ENCODE measurements at places on chromosomes 6 and 20.

- no peak for DNase-seq
Observed at GRCh38 chr20:24790746-24791283, 158.3 kb upstream of the CST7 start.

GRCh38 chr6:3894590-3895311 is 45.6 kb downstream of the FAM50B start:
- DNase-seq = no peak

GRCh38 chr20:19812696-19813095 is 54.6 kb downstream of the RIN2 start:
- no peak for DNase-seq

GRCh38 chr6:33785778-33786177 is 3.2 kb downstream of the LEMD2 start:
- DNase-seq = no peak

DNA sequence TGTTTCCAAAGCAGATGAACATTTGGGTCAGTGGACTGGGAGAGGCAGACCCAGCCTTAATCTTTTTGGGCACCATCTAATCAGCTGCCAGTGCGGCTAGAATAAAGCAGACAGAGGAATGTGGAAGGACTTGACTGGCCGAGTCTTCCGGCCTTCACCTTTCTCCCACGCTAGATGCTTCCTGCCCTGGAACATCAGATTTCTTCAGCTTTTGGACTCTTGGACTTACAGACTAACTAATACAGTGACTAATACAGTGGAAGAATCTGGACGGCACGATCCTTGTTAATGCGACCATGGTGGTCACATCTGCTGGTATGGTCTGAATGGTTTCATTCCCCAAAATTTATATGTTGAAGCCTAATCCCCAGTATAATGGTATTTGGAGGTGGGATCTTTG is 122.6 kb upstream of the NXT1 start:
- no peak for DNase-seq
